ENCODE measurements at places on chromosomes 4 and X.

DNA sequence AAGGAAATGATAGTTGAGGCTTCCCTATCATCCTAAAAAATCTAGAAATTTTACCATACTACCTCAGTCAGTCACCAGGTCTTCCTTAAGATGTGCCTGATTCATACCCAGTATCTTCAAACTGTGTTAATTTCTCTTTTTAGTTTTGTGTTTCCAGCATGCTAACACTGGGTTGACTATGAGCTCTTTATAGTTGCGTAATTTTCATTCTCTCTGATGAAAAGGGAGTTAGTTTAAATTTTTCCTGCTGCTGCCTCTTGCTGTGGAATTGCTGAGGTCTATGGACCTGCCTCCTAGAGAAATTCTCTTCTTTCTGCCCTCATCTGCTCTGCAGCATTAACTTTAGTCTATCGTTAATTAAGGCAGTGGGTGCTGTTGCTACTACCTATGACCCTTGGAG, 66.6 kb downstream of the BANK1 start:
- no peak for DNase-seq

GRCh38 chrX:153973127-153974002, 811 bp downstream of the TMEM187 start:
- no peak for DNase-seq

- DNase-seq = no peak
Measured at GRCh38 chr4:38930707-38931106, 63.1 kb downstream of the FAM114A1 start.

- no peak for DNase-seq
Measured at GRCh38 chrX:154125391-154126040, 18.5 kb upstream of the OPN1LW start.

GRCh38 chrX:98299785-98300184, 1416.1 kb downstream of the RPA4 start:
- no peak for DNase-seq
